ENCODE measurements at places on chromosomes 7 and 10.

DNA sequence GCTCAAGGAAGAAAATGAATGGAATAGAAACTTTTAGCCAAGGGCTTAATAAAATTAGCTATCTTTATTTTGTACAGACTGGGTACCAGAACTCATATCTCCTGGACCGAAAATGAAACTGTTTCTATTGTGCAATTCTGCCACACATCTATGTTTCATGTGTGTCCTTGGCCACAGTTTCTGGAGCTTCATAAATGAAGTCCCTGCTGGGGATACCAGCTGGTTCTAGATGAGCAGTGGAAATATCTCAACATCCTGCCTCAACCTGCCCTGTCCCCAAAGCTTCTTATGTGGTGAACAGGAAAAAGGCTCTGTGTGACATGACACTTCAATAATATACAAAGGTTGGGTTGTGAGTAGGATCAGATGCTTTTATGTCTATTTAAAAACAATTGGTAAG is 310.1 kb upstream of the SORCS1 start:
- no peak for DNase-seq

GRCh38 chr10:101234333-101234732 is 5.1 kb upstream of the LBX1 start:
- no peak for DNase-seq

DNA sequence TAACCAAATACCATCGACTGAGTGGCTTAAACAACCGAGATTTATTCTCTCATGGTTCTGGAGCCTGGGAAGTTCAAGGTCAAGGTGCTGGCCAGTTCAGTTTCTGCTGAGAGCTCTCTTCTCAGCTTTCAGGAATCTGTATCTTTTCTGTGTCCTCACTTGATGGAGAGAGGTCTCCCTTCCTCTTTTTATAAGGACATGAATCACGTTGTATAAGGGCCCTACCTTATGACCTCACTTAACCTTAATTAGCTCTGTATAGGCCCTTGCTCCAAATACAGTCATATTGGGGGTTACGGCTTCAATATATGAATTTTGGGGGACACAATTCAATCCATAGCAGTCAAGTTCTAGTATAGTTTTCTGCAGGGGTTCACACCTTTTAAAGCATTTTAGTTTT is 135.2 kb upstream of the ADO start:
- DNase-seq = no peak

- peak; percentile 29 for DNase-seq
Observed at GRCh38 chr10:88851706-88852105, at the start of gene ANKRD22. TSS of gene ANKRD22 (minus strand) at chr10:88851844. CDS start at chr10:88851607, 237 bp downstream.

- DNase-seq = no peak
Observed at GRCh38 chr10:6979371-6979770, 399.3 kb upstream of the PRKCQ start.

DNA sequence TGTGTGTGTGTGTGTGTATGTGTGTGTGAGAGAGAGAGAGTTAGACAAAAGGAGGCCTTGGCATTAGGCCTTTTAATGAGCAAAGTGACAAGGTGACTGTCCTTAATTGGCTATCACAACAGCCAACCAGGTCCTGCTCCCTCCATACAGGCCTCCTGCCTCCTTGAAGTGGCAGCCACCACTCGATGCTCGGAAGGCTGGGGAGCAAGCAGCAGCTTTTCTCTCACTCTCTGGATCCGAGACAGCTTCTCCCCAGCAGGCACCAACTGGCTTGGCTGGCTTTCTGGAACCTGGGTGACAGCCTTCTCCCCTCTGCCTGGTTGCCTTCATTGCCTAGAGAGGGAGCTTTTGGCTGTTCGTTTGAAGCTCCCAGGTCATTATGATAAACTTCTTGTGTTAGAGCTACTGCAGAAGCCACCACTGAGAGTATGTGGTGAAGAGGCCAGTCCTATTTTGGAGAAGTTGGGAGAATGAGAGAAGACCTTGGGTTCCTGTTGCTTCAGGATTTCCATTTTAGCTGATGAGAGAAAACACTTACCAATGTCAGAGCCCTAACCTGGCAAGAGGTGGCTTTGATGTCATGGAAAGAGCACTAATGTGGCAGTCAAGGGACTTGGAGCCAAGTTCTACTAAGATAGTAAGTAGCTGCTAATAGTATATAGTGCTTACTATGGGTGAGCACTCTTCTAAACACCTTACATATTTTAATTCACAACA is 37.6 kb downstream of the RPS24 start:
- DNase-seq = no peak

DNA sequence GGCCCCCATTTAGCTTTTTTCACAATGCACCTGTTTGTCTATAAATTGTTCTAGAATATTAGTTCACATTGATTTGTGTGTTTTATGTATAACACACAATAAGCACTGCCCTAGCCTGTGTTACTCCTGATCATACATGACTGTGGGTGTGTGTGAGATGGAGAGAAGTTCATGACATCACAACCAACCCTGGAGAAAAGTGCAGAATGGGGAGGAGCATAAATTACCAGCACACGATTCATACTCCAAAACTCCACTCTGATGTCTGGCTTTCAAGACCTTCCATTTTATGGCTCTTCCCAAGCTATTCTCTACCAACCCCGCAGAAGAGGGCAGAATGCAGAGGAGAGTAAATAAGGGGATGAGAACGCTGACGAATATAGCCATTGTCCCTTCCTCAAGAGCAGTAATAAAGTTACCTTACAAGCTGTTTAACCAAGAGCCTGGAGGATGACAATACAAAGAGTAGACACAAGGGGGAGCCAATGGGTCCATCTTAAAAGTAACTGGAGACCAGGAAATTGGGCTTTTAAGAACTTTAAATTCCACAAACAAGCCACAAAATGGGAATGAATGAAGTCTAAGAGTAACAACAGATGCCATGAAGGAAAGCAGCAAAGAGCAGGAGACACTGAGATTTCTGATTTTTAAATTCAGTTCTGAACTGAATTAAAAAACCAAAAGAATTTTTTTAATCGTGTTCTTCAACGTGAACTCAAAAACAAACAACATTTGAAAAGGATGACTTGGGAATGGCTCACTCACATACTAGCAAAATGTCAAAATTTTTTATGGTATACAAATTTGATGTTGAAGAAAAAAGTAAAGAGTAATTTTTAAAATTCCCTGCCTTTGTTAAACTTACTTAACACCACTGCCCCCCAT is 159.6 kb downstream of the PARD3 start:
- peak; percentile 44 for DNase-seq

DNA sequence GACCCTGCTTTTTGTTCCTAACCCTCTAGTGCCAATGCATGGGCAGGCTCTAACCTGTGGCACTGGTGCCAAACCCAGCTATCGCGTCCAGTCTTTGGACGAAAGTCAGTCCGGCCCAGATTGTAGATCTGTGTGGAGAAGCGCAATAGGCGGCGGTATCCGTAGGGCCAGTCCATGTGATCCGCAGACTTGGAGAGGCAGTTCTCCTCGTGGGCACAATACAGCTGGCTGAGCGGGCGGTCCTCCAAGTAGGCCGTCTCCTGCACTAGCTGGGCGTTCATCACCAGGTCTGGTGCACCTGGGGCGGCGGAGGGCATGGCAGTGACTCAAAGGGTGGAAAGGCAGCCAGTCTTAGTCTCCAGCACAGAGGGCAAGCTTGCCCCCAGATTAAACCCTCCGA is 14.5 kb downstream of the LOXL4 start:
- no peak for DNase-seq

- DNase-seq = no peak
Observed at GRCh38 chr7:31734456-31734855, 47.4 kb downstream of the PPP1R17 start.

DNA sequence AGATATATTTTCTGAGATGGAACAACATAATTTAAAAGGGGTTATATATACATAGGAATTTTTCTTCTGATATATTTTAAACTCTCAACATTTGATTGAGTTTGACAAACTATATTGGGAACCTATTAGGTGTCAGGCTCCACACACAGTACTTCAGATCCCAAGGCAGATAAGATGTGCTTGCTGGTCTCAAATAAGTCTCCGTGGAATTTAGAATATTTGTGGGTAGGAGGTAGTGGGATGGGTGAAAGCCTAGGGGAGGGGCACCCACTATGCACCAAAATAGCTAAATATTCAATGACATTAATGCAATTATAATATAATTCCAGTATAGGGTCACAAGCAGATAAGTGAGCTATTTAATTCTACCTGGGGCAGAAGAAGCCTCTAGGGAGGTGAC is 81.5 kb downstream of the ARL4A start:
- DNase-seq = no peak

GRCh38 chr7:135831455-135832195 is 83.0 kb upstream of the FAM180A start:
- no peak for DNase-seq

DNA sequence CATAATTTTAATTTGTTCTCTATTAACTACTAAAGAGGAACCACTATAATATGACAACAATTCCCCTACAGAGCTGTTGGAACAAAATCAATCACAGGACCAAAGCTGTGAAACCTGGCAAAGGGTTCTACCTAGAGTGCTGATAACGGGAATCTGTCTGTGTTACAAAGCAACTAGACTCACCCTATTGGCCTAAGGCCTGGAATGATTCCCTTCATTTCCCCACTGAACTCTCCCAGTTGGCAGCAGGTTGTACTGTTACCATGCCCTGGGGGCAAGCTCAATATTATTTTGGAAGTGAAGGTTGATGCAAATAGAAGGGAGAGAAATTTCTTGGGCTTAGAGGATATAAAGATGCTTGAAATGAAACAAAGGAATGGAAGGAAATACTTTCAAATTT is 81.8 kb downstream of the SEMA3A start:
- DNase-seq = no peak

- no peak for DNase-seq
Observed at GRCh38 chr7:132124575-132124974, 451.7 kb downstream of the PLXNA4 start.

DNA sequence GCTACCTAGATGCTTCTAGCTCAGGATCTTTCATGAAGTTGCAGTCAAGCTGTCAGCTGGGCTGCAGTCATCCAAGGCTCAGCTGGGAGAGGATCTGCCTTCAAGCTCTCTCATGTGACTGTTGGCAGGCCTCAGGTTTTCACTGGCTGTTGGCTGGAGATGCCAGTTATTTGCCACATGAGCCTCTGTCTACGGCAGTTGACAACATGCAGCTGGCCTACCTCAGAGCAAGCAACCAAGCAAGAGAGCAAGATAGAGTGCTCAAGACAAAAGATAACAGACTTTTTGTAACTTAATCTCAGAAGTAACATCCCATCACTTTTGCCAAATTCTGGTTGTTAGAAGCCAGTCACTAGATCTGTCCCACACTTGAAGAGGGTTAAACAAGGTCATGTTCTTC is 125.8 kb downstream of the TPST1 start:
- no peak for DNase-seq

- no peak for DNase-seq
Observed at GRCh38 chr10:130418731-130419130, 282.5 kb downstream of the GLRX3 start.

GRCh38 chr10:7889947-7890542 is 71.7 kb downstream of the TAF3 start:
- DNase-seq = no peak

- DNase-seq = no peak
Observed at GRCh38 chr10:126372396-126372795, 15.9 kb downstream of the ADAM12 start.

- DNase-seq = no peak
Observed at GRCh38 chr10:71661060-71661622, 58.4 kb downstream of the C10orf105 start.

GRCh38 chr10:59585046-59585700 is 124.5 kb downstream of the SLC16A9 start:
- no peak for DNase-seq

DNA sequence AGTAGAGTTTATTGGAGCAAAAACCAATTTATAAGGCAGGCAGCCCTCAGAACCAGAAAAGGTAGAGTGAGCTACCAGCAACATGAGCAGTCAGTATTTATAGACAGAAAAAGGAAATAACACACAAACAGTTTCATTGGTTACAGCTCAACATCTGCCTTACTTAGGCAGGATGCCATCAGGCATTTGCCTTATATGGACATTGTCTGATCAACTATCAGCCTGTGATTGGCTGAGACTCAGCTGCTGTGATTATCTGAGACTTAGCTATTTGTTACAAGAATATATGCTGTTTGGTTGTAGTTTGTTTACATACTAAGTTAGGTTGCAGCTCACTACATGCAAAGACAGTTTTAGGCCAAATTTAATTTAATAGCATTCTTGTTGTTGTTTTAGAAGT is 60.4 kb upstream of the CDK1 start:
- DNase-seq = no peak

DNA sequence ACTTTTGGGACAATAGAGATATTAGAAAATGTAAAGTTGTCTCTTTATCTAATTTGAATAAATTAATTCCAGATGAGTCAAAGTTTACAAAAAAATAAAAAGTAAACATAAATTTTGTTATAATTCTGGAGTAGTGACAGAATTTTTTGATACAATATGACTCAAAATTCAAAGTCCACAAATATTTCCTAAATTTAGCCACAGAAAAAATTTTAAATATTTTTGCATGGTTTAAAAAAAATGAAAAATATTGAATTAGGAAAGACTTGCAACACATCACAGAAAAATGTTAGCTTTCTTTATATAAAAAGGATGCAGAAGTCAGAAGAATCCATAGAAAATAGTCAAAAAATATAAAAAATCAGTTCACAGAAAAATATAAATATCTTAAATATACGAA is 117.7 kb downstream of the ARHGAP21 start:
- no peak for DNase-seq

DNA sequence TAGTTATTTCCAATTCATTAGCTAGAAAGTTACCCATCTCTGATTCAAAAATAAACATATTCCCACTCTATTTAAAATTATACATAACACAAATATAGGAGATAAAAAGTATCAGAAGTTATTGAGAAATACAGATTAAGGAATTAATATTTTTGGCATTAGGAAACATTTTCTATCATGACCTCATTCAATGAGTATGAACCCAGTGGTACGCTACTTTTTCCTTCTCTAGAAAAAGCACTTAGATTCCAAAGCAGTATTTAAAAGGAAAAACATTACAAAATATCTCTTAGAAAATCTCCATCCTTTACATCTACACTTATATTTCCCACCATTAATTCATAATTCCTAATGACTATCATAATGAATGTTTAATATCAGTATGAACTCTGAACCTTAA is 240.6 kb upstream of the GNAI1 start:
- DNase-seq = no peak

DNA sequence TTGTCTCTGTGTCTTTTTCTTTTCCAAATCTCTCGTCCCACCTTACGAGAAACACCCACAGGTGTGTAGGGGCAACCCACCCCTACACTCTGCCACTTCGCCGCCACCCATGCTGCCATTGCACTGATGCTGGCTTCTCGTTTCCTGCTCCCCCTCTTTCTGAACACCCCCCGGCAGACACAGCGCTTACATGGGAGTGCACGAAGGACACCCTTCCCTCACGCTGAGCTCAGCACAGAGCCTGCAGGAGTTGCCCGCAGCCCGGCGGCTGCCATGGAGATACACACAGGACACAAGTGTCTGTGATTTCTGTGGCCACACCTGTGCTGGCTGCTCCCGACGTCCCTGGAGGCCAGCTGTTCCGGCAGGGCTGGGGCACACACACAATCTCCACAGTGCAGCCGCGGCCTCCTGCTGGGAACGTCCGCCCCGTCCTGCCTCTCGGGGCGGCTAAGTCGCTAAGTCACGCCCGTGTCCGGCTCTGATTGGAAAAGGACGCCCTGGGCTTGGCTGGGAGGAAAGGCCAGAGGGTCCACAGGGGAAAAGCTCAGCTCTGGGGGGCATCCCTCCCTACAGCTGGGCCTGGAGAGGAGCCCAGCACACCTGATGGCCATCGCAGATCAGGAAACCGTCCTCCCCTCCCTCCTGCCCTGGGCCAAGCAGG is 349.8 kb downstream of the PTPRN2 start:
- no peak for DNase-seq
